Activated T-helper 1 cell treated with anti-CD3 and anti-CD28 coated beads, Interleukin-12 subunit alpha, Interleukin-12 subunit beta, Interleukin-2, Interleukin-4 antibody, amounts not matched to agents 30 ng/mL and 10 ng/mL and 1 ng/mL, durations not matched to agents 14 hours and 24 hours and 36 hours (primary cell): ENCODE measurements at places on chromosomes 11 and 22. TPM values are rescaled to one million over a fixed set of nuclear protein-coding genes. Genes with fewer than 3 reads are reported as not detected.

Gene BTBD18
- 0.07 TPM in 1 of 2 replicates, not detected in the other for total RNA-seq

Gene GRM5
- total RNA-seq = not detected in 2 replicates

Gene ALG12
- 13.1 and 18.5 TPM in 2 replicates for total RNA-seq

Gene NRXN2
- 0.17 and 0.23 TPM in 2 replicates for total RNA-seq

Gene KBTBD4
- 16.3 and 19.0 TPM in 2 replicates for total RNA-seq

Gene WBP2NL
- 1.5 and 2.3 TPM in 2 replicates for total RNA-seq

Gene TRPM5
- total RNA-seq = not detected in 2 replicates

DNA sequence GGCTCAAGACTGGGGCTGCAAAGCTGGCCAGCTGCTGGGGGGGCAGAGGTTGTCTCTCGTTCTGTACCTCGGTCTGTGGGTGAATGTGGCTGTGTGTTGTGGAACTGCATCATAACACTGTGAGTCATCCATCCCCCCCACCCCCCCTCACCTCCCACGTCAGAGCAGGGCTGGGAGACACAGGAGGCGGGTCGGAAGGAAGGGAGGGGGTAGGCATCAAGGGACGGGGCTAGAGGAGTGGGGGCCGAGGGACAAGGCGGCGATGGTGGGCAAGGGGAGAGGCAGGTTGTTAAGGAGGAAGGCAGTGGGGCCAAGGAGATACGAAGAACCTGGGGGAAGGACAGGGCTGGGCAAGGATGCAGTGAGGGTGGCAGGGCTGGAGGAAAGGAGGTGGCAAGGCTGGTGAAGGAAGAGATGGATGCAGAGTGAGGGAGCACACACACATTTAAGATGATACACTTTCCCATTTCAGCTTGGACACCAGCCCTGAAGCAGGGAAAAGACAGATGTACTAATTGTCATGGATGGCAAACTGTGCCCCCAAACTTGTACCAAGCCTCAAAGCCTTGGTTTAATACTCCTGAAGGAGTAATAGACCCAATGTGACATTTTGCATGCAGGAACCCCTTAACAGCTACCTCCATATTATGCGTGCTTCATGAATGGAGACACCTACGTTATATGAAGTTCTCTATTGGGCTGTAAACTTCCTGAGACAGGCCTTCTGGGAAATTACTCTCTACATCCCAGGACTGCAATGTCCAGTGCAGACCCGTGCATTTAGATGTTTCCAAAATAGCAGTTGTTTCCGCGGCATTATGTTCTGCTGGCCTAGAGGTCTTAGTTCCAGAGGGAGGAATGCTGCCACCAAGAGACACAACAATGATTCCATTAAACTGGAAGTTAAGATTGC is at the start of gene YPEL4:
TSS of gene YPEL4 (minus strand) at position 87 of the 913 bp plus-strand sequence. CDS start 2,805 bp downstream, outside the sequence.
- peak; percentile 49 for DNase-seq

DNA sequence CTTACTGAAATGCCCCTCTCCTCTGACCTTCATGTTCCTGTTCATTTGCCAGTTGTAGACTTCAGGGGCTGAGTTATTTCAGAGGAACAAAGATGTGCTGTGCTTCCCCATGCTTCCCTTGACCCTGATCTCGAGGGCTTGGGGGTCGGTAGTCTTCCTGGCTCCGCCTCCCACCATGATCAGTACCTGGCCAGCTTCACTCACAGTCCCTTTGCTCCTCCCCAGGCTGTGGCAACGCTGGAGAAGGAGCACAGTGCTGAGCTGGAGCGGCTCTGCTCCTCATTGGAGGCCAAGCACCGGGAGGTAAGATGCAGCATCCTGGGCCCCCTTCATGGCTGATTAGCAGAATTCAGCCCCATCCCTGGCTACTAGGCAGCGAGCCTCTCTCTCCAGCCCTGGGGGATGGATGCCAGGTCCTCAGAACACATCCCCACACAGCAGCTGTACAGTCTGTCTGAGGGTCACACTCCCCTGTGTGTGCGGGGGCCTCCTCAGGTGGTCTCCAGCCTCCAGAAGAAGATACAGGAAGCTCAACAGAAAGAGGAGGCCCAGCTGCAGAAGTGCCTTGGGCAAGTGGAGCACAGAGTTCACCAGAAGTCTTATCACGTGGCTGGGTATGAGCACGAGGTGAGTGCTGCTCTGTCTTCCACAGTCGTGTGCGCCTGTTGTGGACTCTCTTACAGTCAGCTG is 64.5 kb downstream of the CEP164 start:
- DNase-seq = no peak

- DNase-seq = no peak
Measured at GRCh38 chr22:24595228-24595627, 2.4 kb upstream of the LRRC75B start.

DNA sequence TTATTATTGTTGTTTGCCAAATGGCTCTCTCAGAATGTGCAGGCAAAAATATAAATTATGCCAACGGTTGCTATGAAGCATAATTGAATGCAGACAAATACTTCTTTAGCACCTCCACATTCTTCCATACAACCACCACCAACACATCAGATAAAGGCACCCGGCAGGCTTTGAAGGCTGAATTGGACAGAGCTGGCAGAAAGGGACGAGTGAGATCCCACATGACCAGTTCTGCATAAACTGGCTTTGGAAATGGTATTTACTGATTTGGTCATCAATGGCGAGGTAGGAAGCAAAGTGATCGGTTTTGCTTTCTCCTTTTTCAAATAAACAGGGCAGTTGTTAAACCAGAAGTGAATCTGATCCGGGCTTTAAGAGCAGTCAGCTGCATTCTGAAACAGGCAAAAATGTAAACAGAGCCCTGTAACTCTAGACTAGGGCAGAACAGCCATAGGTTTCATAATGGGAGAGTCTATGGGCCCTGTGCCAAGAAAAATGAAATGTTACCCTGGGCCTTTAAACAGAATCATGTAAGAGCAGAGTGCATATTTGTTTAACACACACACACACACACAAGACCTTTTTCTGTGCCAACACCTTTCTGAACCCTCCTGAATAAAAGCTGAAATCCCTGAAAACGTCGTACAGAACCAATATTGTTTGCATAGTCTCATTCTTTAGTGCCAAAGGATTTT is 97.7 kb downstream of the MPPED2 start:
- DNase-seq = no peak

- DNase-seq = no peak
Measured at GRCh38 chr22:39530692-39531331, 1.7 kb downstream of the RPS19BP1 start.
